ENCODE measurements at places on chromosomes 7 and 10. TPM values are rescaled to one million over a fixed set of nuclear protein-coding genes. Genes with fewer than 3 reads are reported as not detected.

- no peak for DNase-seq
Measured at GRCh38 chr7:131336956-131337355, 9.3 kb downstream of the MKLN1 start.

The DOCK4 gene
- 38.0 TPM for total RNA-seq

DNA sequence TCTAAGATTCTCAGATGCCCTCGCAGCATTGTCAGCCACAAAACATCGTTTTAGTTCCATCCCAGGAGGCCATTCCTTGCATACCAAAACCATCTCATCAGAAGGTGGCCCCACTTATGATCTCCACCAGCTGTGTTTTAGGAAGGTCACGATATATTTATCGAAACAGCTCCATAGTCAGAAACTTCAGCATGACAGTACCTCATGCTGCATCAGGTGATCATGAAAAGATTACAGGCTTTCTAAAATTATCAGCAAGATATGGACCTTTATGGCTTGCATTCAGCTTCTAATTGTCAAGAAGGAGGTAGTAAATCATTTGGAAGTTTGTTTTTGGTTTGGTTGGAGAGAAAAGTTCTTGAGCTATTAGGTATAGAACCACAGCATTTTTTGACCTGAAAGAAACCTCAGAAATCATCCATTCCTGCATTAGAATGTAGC lies 20.0 kb downstream of the JAZF1 start:
- no peak for DNase-seq

The PROSER2 gene
- 10.3 TPM for total RNA-seq

DNA sequence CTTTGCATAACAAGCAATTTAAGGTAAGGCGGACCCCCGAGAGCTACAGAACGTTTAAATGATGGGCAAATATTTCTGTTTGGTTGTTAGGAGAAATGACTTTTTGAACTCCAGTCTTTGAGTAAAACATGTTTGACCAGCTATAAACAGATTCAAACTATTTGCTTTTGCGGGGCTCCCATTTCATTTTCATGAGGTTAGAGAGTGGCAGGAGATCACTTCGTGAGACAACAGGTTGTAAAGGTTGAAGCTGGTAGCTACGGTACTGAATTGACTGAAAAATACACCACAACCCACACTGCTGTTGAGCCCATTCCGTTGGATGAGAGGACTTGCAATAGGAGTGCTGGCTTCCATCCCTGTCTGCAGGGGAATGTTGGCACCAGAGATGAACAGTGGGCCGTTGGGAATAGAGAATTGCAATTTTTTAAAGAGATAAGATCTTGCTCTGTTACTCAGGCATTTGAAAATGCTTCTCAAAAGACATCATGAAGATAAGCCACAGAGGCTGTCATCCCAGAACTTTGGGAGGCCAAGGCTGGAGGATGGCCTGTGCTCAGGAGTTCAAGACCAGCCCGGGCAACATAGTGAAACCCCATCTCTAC lies 65.7 kb upstream of the CARD11 start:
- no peak for DNase-seq

The MYL10 gene
- not detected for total RNA-seq

DNA sequence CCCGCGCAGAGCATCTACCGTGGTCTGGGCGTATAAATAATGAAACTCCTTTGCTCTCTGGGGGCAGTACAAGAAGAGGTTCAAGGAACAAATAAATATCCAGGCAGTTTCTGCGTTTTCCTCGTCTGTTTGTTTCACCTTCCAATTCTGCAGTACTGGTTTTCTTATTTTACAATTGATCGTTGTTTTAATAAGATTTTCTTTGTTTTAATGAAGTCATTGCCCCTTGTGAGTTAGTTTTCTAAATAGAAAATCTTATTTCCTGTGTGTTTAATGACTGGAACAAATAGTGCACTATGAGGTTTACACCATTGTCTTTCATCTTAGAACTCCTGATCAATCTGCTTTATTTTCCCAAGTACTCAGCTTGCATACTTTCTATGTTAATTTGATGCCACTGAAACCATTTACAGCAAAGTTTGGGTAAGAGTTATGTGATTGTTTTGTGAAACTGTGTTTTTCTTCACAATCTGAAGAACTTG lies 1.2 kb downstream of the PLEKHA1 start:
- DNase-seq = no peak

DNA sequence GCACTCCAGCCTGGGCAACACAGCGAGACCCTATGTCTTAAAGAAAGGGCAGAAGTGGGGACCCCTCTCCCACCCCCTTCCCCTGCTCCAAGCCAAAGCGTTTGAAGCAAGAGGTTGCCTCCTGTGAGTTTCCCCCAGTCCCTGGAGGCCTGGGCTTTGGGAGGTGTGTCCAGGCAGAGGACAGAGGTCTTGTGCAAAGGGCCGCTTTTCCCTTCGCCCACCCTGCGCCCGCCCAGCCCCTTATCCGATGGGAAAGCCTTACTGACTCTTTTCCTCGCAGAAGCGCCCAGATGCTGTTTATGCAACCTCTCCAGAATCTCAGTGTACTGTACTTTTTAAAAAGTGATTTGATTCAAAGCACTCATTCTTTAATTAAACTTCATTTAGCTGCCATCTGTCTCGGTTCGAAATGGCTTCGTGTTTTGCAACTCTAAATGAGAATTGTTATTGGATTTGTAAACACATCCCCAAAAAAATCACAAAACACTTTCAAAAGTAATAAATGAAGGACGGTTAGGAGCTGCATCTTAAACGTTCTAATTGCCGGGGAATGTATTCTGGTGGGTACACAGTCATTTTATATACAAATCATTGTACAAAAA lies 50.5 kb upstream of the GTF2I start:
- DNase-seq = no peak

The TACC2 gene
- total RNA-seq = 31.1 TPM

The MNX1 gene
- total RNA-seq = 2.7 TPM

The TMEM139 gene
- 4.0 TPM for total RNA-seq

The OR2A1 gene
- not detected for total RNA-seq

DNA sequence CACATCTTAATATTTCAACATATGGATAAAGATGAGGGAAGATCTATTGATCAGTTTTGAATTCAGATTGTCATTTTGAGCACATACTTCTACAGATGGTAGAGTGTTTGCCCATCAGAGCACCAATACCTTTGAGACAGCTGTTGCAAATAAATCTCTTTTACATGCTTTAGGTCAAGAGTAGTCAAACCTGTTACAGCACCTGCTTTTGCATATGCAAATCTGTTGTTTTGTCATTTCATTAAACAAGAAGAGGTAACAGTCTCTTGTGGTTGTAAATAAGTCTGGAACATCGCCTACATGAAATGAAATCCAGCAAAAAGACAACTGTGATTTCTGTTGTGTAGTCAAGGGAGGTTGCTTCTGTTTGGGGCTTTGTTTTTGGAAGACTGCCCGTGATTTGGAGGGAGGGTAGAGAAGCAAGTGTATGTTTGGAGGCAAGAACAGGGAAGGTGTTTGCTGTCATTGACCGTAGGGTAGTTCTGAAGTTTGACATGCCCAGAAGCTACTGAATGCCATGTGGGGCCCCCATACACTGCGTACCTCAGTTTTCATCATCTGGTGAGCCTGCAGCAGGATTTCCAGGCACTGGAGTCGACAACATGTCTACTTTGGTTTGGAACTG lies 233.6 kb upstream of the PPP1R3A start:
- DNase-seq = no peak

DNA sequence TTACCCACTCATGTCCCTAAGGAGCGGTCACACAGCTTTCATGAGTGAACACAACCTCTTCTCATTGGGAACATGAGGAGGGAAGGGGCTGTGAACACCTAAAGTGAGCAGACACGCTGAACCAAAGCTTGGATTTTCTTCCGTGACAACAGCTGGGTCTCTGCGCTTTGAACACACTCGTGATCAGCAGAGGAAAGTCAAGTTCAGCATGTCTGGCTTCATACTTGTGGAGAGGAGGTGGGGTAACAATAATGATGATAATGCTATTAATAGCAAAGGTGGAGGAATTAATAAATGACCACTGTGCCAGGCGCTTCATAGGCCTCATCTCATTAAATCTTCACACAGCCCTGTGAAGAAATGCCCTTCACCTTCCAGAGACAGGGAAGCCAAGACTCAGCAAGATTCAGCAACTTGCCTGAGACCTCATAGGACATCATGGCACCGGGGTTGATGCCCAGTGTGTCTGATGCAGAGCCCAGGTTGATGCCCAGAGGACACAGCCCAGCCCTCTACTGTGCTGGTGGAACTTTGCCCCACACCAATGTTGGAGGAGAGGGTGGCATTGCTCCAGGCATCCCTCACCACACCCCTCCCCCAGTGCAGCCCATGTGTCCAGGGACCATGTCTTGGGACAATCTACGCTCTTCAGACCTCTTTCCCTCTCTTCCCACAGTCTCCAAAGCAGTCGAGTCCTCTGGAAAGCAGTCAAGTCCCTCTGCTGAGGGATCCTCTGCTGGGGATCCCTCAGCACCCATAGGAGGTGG lies 40.6 kb downstream of the GSDME start:
- no peak for DNase-seq

GRCh38 chr10:69033256-69033655 lies 44.7 kb downstream of the KIFBP start:
- DNase-seq = no peak

DNA sequence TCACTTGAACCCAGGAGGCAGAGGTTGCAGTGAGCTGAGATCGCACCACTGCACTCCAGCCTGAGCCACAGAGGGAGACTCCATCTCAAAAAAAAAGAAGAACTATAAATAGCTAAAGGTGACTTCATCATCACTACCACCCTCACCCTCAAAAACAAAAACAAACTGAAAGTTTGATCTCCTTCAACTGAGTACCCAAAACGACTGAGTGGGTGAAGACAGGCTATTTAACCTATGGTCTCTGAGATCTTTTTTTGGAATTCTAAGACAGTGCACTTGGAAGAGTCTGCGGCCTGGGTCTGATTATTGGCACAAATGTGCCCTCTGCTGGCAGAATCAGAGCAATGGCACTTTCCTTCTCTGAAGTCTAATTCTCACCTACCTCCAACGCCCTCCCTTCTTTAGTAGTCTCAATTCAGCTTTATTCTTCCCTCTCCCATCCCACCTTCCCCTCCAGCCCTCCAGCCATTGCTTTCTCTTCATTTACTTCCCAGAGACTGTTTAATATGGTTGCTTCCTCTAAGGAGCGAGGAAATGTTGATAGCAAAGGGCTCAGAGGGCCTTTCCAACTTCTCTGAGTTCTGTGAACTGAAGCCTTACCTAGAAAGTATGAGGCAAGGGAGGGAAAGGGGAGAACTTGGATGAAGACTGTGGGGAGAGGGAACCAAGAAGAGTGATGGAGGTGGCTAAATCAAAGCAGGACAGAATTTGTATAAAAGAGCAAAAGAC lies 2.9 kb upstream of the MYOZ1 start:
- DNase-seq = peak; percentile 71

- peak; percentile 63 for DNase-seq
Measured at GRCh38 chr7:75624134-75624832, 114.5 kb downstream of the HIP1 start.

DNA sequence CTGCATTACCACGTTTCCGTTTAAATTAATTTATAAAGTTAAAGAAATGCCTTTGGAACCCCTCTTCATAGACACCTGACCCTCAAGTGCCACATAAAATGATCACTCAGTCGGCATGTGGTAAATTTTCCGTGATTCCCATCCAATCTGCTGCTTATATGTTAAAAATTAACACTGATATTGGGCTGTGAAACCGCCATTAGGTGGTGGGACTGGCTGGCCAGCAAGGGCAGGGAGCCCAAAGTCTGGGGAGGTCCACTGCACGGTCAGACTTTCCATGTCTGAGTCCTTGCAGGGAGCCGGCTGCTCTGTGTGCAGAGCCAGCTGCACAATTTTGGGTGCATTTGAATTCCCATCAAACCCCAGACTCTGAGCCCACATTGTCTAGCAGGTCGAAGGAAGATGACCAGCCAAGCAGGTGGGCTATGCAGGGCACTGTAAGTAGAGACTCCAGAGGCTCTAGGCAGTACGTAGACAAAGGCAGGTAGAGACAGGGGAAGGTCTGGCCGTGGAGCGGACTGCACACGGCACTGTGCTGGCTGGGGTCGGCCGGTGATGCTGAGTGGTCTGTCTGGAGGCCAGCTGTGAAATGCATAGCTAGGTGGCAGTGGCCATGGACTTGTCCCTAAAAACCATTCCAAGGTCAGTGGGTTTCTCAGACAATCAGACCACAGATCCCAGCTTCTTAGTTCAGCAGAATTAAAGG lies 122.9 kb downstream of the SH3PXD2A start:
- DNase-seq = no peak

The MYPN gene
- 5.4 TPM for total RNA-seq

GRCh38 chr7:148847815-148848734 lies 36.0 kb downstream of the EZH2 start:
- DNase-seq = no peak

DNA sequence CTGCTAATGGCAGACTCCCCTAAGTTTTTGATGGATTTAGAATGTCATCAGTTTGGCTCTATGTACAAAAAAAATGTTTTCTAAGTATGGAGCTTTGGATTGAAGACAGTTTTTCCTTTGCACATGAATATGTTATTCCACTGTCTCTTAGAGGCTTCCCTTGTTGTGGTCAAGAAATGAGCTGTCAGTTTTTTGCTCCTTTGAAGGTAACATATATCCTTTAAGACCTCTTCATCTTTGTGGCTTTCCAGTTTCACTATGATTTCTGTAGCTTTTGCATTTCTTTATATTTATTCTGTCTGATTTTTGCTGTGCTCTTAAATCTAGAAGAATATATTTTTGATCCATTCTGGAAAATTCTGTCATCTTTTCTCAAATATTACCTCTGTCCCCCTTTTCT lies 15.8 kb upstream of the ODAD2 start:
- no peak for DNase-seq

DNA sequence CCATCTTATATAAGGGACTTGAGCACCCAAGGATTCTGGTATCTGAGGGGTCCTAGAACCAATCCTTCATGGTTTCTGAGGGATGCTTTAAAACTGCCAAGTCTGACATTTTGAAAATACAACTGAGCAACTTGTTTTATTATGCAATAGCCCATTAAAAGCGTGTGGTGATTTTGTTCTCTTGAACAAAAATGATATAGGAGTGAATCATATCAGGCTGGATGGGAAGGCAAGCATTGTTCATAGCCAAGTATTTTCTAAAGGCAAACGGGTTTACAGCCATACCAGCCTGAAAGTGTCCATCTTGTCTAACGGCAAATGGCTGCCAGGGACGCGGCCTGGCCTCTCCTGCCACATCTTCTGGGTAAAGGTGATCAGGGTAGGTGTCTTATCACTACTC lies 23.4 kb downstream of the RPP38 start:
- DNase-seq = no peak

The ASAH2 gene
- 5.7 TPM for total RNA-seq

DNA sequence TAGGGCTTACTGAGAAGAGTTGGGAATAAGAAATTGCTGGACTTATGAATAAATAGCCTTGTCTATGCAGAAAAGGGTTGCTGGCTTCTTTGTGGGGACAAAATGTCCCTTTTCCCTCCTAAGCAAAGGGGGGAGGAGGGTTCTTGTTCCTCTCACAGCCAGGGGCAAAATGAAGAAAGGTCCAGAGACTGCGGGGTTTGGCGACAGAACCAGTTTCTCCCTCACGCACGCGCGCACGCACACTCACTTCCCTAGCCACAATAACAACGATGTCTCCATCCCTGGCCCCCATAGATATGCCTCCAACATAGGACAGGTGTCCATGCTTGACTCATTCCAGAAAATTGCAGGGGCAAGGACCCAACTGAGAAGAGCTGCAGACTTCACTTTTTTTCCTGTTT lies 3.3 kb downstream of the ZMIZ1 start:
- DNase-seq = no peak

- DNase-seq = no peak
Measured at GRCh38 chr10:100866010-100866409, 46.8 kb upstream of the SLF2 start.

- no peak for DNase-seq
Measured at GRCh38 chr7:82449910-82450309, 6.3 kb upstream of the CACNA2D1 start.

All from NCI-H460 (cell line).